Nephron progenitor cell (in vitro differentiated cells): ENCODE measurements at places on chromosomes 4 and X.

GRCh38 chr4:88352062-88352740, 26.5 kb upstream of the HERC6 start:
- no peak for DNase-seq

DNA sequence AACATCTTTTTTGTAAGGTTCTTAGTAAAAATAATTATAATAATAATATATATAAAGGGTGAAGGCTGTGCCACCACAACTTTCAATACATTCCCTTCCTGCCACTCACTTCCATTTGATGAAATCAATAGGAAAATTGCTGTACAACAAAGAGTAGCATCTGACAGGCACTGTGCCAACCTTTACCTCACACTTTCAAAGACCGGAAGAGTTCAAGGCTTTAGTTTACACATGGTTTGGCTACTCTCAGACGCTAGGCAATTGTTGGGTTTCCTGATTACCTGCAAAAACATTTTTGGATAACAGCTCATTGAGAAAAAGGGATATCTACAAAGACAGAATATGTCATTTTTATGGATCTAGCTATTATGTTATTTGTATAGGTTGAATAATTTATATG, 5.5 kb upstream of the ING2 start:
- no peak for DNase-seq

DNA sequence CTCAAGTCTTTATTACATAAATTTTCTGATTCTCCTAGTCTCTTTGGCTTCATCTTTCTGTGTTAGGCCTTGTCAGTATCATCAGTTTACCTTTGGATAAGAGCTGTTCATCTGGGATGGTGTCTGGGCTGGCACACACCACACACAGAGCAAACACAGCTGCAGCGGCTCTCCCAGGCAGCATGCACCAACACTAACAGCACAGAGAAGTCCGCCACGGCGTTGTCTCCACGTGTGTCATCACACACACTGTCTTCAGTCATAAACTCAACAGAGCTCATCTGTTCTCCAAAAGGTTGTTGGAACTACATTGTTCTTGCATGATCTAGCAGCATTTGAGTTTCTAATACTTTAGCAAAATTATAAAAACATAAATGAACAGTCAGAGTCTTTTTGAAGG, 851.9 kb upstream of the FRG1 start:
- DNase-seq, result no peak

DNA sequence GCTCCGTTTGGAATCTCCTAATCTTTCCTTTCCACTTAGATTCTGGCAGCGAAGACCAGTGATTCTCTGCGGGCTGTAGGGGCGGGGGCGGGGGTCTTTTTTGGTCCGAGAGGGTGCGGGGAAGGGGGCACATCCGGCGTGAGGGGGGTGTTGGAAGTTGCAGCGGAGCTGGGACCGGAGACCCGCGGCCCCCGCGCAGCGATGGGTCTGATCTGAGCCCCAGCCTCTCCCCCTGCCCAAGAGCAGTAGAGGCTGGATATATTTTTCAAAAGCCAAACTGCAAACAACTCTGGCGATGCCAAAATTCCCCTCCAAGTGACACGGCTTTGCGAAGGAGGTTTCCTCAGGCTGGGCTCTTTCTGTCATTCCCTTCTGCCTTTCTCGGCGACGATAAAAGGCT, 355 bp downstream of the GRID2 start:
- DNase-seq, result peak; percentile 13

- no peak for DNase-seq
These were observed 12.8 kb upstream of the NSUN7 start for GRCh38 chr4:40736910-40737309.

- DNase-seq, result no peak
These were observed 2017.6 kb upstream of the IGFBP7 start for GRCh38 chr4:59127743-59128142.

GRCh38 chr4:1558205-1558604, 125.9 kb downstream of the FAM53A start:
- DNase-seq, result no peak

DNA sequence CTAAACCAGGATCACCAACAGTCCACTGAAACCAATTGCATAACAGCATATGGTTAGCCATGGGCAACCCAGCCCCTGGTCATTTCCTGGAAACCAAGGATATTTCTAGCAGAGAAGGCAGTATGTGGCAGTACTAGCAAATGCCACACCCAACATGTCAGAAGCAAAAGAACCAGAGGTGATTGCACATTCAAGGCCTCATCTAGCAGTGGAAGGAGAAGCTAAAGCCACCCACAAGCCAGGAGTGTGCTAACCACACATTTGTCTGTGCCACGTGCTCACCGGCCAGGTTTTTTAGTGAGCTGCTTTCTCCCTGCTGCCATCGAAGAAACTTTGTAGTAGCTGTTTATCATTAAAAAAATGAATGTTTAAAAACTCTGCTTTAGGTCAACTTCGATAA, 42.0 kb downstream of the TEC start:
- no peak for DNase-seq

GRCh38 chr4:11426731-11427120, 2.0 kb downstream of the HS3ST1 start:
- DNase-seq, result no peak

- DNase-seq, result no peak
These were observed 91.5 kb downstream of the UPRT start for GRCh38 chrX:75365243-75365975.

DNA sequence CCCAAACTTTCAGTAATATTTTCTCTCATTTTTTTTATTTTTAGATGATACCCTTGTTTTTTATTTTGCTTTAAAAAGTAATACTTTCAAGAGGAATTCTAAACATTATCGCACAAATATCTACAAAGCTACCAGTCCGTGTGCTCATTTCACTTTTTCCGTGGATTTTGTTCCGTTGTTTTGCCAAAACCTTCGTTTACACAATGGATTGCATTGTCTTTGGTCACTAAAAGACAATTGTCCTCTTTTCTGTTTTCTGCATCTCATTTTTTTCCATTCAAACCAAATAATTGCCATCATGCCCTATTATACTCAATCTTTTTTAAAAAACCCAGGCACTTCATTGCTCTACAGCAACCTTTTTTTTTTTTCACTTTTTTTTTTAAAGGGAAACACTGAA, 214.9 kb downstream of the CXXC4 start:
- no peak for DNase-seq

DNA sequence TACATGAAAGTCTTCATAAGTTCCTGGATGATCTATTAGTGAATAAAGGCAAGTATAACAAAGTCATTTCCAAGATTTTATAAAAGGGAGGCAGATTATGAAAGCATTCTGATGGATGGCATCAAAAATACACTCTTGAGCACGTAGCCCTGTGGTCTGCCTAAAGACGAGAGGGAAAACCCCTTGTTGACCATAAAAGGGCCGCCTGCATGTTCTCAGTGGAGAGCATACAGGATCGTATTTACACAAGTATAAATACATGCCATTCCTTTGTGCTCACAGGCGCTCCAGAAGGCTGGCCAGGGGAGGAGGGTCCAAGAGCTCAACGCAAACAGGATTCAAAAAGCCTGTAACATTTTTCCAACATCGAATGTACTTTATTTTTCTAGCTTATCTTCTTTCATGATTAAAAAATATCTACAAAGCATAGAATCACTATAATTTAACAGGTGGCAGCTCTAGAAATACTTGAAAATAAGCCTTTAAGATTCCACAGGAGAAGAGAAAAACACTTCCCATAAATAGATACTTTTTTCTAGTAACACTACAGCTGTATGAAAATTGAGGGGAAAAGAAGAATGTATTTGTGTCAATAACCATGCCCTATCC, 29.6 kb downstream of the PDGFC start:
- DNase-seq, result peak; percentile 54

DNA sequence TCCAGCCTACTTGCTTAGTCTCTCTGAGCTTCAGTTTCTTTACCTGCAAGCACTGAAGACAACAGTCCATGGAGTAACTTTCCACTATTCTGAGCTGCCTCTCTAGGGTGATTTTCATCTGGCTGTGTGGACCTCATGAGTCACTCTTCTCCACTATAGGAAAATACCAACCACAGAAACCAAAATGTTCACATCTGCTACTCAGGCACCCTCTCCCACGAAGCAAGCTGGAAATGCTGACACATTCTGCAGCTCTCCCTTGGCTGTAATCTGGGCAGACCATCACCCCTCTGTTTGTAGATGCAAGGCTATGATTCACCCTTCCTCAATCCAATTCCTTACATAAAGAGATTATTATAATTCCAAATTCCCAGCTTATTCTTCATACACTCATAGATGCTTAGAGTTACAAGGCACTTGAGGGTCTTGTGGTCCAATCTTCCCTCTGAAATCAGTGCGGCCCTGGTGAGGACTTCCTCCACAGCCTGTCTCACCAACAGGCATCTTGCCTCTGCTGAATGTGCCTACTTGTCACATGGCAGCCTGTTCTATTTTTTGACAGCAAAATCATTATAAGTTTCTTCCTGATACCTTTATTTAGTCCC, 97.0 kb upstream of the LNX1 start:
- no peak for DNase-seq

DNA sequence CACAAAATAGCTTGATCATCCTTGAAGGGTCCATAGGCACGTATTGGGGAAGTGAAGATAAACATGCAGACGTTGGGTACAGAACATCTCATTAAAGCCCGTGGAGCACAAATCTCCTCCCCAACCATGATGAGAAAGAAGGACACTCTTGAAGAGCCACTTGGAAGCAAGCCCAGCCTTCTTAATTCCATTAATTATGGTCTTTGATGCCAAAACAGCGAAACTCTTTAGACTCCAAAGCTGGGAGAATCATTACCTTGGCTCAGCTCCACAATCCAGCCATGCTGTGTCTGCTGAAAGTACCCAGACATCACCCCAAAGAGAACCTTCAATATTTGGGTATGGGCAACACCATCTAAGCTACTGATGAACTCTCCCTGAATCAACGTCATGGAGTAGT, 169.0 kb upstream of the MBNL3 start:
- DNase-seq, result no peak

DNA sequence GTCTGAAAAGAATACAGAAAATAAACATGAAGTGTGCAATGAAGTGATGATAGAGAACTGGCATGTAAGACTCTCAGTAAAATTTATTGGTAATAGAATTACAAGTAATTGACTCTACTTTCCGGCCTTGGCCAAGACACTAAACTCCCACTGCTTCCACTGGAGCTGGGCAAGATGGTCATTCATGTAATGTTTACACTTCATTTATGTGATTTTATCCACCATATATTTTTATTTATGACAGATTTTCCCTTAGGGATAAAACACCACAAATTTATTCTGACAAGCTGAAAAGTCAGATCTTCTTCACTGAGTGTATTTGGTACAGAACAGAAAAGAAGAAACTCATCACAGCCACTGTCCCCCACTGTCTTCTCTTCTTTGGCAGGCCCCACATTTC, 191.9 kb downstream of the SLC39A8 start:
- no peak for DNase-seq

- DNase-seq, result no peak
These were observed 1.5 kb downstream of the CDX4 start for GRCh38 chrX:73448379-73448778.

- DNase-seq, result no peak
These were observed 287.9 kb upstream of the PUDP start for GRCh38 chrX:7435822-7436221.

GRCh38 chr4:123443401-123444289, 47.0 kb downstream of the SPRY1 start:
- no peak for DNase-seq

GRCh38 chrX:97267396-97268181, 383.9 kb downstream of the RPA4 start:
- DNase-seq, result no peak

DNA sequence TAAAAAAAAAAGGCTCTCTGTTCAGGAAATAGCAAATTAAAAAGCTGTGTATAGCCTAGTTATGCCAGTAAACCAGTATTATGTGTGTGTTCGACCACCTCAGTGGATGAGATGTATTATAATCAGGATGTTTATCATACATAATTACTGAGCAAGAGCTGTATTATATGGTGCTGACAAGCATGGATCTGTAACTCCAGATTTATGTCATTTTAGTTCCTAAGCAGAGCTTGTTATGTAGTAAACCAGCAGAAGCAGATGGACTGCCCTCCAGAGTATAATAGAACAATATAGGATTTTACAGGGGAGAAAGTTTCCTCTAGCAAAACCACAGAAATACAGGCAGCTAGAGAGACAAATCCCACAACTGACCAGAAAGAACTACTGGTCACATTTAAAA, 627.4 kb upstream of the EPHA5 start:
- no peak for DNase-seq

GRCh38 chrX:23435575-23435974, 100.9 kb downstream of the PTCHD1 start:
- DNase-seq, result no peak

DNA sequence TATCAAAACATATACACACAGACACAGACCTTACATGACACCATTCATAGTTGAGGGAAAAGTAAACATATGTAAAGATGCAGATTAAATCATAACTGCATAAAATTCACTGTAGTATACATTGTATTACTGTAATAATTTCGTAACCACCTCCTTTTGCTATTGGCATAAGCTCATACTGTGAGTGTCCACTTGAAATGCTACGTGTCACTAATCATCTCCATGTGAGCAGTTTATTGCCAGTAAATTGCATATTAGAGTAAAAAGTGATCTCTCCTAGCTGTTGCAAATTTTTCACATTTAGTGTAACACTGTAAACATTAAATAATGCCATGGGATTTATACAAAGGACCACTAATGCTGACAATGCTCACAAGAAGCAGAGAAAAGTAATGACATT, 256.7 kb upstream of the GNPDA2 start:
- DNase-seq, result no peak

DNA sequence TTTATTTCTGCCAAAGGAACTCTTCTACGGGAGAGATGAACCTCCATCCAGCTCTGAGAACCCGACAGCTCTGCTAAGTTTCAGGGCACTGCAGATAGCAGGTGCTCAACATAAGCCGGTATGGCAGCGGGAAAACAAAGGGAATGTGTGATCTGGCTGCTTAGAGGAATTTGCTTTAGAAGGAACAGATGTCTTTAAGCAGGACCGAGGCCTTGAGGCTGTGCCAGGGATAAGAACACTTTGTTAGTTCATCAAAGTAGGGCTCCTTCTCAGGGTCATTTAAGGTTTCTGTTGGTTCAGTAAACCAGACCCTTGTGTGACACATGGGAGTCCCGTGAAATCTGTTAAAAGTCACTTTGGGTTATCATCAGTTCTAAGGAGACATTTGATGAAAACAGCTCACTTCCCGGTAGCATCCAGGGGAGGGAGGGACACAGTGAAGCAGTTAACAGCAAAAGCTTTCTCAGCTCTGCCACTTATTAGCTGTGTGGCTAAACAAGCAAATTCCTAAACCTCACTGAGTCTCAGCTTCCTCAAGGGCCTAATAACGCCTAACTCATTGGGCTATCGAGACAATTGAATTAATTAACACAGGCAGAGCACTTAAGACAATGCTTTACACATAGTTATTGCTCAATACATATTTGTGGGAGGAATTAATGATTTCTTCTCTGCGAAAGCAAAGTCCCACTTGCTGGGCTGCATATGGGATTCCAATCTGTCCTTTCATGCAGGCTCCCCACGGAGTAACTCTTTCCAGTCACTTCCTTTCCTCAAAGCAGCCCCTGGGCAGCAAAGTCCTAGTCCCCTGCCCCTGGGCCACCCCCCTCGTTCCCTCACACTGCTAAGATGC, 2.9 kb upstream of the FTSJ1 start:
- no peak for DNase-seq

GRCh38 chr4:97330917-97331316, 812.4 kb downstream of the STPG2 start:
- DNase-seq, result no peak
